NCI-H69 (cell line): ENCODE measurements at places on chromosomes 5 and 9.
A peak's percentile ranks its signal among the peaks of the same experiment; 100 is the strongest.

DNA sequence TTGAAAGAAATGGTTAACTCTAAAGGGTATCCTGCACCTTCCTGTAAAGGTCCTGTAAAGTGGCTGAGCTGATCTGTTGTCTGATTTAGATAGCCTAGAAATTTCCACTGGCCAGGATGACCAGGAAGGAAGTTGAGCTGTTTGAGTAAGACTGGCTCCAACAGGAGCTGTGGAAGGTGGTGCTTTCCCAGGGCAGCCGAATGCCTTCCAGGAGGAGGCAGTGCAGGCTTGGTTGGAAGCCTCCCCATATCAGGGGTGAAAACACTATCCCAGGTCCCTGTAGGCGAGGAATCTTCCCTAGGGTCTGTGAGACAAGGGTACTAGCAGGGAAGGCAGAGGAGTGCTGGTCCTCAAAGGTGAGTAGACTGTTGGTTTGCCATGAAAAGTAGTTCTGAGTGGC is 98.4 kb downstream of the LIX1 start:
- DNase-seq = peak; percentile 52

- DNase-seq = peak; percentile 86
Observed at GRCh38 chr5:93385655-93386054, 195.4 kb downstream of the NR2F1-AS1 start.

GRCh38 chr9:133304477-133305377 is 29.7 kb upstream of the ABO start:
- no peak for DNase-seq

DNA sequence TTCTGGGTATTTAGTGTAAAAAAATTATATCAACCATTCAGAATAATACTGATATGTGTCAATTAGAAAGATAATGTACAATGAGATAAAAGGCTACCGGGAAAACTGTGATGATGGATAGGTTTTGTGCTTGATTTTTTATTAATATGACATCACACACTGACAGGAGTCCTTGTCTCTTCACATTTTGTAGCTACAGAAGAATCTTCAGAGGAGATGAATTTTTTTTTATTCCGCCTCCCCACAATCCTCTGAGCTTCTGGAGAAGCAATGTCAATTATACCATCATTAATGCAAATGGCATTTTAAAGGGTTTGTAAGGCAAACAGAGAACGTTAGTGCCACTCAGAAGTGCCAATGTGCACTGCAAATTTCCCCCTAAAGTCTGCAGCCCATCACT is 131.7 kb upstream of the CCNG1 start:
- DNase-seq = no peak

DNA sequence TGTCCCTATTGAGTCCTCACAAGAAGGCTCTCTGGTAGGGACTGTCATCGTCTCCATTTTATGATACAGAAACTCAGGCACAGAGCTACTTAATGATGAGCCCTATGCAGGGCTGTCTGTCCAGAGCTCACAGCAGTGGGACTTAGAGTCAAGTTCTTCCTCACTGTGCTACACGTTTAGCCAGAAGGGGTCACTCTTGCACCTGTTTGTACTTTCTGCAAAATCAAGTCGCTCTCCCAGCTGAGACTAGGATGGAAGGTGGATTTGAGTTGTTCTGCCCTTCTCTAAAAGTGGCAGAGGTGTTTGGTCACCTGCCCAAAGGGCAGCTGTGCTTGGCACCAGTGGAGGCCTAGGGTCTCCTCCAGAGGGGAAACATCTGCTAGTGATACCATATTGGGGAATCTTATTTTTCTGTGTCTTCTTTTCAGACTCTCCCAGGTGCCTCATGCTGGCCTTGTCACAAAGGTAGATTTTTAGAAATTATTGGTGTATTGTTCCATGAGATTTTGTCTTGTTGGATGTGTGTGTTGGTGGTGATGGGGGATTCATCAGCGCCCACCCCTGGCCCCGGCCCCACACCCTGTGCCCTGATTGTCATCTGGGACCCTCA is 104.2 kb downstream of the PPARGC1B start:
- peak; percentile 80 for DNase-seq

GRCh38 chr9:115209601-115210306 is 91.8 kb upstream of the TNC start:
- DNase-seq = no peak

GRCh38 chr5:90390326-90390725 is 19.2 kb downstream of the CETN3 start:
- DNase-seq = no peak
